ENCODE measurements at places on chromosomes 16 and 17.

DNA sequence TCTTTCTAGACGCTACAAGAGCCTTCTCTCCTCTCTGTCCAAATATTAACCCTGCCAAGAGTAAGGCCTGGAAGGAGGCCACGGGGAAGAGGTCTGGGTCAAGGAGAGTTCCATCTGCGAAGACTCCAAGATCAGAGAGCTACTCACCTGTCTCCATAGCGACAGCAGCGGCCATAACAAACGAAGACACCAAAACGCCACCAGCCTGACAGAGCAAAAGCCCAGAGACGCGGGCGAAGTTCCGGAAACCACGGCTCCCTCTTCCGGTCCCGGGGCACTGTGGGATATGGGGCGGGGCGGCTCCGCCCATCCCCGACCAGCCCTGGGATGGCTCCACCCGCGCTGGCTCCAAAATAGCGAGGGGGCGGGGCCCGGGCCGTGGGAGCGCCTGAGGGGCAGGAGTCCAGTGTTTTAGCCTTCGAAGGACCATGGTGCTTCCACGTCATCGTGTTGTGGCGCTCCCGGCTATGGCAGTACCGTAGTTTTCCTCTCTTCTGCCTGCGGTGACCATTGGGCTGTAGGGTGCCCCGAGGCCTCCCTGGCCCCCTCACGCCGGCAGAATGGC is at the start of the genes C17orf100 and MED31:
TSS of gene C17orf100 (plus strand) at position 409 of the 565 bp plus-strand sequence. CDS start at position 561, 152 bp downstream.
TSS of gene MED31 (minus strand) at position 252 of the 565 bp plus-strand sequence. CDS start at position 175, 77 bp downstream.
- peak; percentile 92 for DNase-seq

DNA sequence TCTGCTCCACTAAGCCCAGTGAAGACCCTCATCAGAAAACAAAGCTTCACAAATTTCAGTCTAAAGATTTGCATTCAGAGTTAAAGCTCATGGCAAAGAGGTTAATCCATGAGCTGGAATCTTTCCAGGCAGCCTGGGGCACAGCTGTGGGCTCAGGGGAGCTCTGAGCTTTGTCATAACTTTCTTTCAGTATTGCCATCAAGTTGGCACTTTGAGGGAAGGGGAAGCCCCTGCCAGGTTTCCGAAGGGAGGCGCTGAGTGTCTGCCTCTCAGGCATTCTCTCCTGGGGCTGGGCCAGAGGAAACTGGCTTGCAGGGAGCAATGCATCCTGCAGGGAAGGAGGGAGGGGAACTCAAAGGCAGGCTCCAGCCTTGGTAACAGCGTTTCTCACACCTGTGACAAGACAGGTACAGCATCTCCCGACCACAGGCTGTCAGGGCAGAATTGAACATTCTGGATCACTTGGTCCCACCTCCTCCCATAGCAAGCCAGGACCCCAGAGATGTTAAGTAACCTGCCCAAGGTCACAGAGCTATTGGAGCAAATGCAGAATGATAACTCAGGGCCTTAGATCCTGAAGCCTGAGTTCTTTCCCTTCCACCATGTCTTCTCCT is 3.9 kb downstream of the LPO start:
- DNase-seq: no peak

DNA sequence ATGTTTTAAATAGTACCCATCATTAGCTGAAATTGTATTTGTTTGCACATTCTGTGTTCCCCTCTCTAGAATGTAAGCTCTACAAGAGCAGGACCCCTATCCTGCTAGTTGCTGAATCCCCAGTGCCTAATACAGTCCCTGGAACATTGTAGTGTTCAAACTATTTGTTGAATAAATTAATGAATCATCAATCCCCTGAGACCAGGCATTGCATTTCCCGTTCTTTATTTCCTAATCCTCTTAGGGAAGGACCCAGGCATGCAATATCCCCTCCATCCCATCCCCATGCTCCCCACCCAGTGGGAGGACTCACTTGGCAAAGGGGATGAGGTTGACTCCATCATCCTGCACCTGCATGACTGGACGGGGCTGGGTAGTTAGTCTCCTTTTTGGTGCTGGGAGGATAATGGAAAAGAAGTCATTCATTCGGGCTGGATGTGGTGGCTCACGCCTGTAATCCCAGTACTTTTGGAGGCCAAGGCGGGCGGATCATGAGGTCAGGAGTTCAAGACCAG is 3.2 kb downstream of the INCA1 start:
- DNase-seq: no peak

DNA sequence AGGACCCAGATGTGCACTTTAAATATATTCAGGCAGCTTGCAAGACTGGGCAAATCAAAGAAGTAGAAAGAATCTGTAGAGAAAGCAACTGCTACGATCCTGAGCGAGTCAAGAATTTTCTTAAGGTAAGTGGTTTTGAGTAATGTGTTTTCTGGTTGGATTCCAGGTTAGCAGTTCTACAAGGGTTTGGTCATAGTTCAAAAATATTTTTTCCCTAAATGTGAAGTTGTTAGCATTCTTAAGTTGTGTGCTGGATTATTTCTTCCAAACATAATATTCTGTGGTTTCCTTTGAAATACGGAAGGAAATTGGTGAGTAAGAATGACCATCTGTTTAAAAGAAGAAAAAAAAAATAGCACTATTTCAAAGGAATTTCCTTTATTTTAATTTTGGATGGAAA is 38.4 kb downstream of the PTRH2 start:
- DNase-seq: no peak

DNA sequence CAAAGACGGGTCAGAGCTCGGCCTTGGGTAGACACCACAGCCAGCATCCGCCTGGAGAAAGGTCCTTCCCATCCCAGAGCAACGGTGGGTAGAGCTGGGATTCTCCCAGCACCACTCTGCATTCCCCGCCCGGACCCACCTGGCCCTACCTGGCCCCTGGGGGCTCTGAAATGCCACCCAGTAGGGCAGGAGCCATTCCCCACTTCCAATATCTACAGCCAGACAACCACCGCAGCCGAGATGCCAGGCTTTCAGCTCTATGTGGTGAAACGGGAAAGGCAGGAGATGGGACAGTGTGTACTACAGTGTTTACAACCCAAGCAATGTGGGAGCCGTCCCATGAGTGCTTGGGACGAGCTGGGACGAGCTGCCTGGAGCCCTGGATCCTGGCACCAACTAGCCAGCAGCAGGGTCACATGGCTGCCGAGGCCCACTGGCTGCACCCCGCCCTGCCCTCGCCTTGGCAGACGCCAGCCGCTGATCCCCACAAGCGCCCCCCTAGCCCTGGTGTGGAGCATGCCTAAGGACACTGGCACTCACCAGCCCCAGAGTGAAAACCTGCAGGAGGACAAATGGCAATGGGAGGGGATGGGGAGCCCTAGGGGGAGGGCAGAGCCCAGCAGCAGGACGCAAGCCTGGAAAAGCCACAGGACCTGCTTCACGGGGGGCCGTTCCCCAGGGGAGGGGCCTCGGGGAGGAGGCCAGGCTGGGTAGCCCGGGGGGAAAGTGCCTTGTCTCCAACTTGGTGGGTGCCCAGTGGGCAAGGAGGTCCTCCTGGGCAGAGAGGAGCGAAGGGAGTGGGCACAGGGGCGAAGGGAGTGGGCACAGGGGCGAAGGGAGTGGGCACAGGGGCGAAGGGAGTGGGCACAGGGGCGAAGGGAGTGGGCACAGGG is 13.5 kb downstream of the TMC6 start:
- no peak for DNase-seq

DNA sequence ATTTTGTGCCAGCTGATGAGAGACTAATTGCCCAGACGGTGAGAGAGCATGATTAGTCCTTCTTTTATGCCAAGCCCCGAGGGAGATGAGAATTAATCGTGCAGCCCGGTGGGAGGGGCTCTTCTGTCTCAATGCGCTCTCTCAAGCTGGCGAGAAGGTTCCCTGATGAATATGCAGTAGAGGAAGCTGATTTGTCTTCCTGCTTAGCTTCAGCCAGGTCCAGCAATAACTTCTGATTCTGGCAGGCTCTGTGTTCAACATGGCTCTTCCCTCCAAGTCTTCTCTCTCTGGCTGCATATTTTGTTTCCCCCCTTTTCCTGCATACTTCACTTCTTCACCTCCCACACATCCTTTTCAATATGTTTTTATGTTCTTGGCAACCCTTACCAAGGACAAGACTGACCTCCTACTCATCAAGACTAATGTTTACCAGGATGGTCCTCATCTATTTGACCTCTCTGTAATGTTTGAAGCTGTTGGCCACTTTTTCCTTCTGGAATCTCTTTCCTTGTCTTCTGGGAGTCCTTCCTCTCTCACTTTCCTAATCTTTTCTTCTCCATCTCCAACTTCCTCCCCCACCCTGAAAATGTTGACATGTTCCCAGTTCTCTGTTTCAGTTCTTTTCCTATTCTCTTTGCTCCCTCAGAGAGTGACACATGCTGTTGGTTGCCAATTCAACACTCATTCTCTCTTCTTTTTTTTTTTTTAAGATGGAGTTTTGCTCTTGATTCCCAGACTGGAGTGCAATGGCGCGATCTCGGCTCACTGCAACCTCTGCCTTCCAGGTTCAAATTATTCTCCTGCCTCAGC is 33.1 kb downstream of the ARL4D start:
- DNase-seq: no peak

GRCh38 chr17:72151565-72152386 is 31.0 kb downstream of the SOX9 start:
- no peak for DNase-seq

GRCh38 chr16:50024207-50024606 is 818 bp upstream of the CNEP1R1 start:
- DNase-seq: no peak

DNA sequence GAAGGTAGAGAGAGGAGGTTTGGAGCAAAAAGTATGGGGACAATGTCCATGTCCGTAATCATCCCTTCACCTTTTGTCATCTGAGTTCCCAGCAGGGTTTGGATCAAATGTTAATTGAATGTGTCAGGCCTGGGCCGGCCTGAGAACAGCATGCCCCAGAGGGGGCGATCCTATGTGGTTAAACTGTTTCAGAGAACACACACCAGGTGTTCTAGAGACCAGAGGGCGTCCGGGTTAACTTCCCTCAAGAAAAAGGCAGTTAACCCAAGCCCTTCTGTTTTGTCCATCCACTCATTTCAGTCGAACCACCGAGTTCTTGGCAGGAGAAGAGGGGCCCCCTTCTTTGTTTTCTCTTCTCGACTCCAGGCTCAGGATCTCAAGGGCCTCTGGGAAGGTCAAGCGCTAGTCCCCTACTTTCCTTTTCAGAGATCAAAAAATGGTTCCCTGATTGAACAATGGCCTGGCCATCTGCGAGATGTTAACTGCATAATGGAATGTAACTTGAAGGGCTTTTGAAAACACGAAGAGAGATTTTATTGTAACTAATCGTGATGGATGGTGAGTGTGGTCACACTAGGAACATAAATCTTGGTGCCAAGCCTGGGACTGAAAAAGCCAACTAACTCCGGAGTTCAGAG is 142.5 kb downstream of the IRX3 start:
- no peak for DNase-seq

GRCh38 chr16:290681-291405 is 7.9 kb downstream of the PDIA2 start:
- no peak for DNase-seq

- DNase-seq: no peak
Observed at GRCh38 chr17:57672971-57673370, 72.1 kb downstream of the CCDC182 start.

DNA sequence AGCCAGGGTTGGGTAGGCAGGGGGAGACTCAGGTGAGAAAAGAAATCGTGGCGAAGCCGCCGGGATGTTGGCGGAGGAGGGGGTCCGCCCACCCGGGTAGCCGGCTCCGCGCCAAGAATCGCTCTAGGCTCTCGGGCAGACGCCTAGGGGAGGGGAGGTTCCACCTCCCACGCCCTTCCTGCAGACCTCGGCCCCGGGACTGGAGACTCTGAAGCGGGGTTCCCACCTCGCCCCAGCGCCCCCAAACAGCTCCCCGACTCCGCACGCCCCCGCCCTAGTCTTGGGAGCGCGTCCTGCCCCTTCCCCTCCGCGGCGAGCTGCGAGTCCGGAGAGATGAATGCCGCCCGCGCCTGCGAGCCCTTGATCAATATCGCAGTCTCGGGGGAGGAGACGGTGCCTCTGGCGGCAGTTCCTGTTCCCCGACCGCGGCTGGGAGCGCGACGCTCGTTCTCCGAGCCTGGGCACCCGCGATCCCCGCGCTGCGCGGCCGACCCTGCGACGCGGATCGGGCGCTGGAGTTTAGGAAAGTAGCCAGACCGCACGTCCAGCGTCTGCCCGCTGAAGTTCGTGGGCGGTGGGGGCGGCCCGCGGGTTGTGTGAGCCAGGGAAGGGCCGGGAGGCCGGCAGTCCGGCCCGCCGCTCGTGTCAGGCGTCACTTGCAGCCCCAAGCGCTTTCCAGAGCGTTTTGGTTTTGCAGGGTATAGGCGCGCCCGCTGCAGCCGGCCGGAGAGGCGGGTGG is 790 bp downstream of the CRHR1 start:
- peak; percentile 21 for DNase-seq

GRCh38 chr16:89050868-89051311 is 42.8 kb upstream of the ACSF3 start:
- no peak for DNase-seq

DNA sequence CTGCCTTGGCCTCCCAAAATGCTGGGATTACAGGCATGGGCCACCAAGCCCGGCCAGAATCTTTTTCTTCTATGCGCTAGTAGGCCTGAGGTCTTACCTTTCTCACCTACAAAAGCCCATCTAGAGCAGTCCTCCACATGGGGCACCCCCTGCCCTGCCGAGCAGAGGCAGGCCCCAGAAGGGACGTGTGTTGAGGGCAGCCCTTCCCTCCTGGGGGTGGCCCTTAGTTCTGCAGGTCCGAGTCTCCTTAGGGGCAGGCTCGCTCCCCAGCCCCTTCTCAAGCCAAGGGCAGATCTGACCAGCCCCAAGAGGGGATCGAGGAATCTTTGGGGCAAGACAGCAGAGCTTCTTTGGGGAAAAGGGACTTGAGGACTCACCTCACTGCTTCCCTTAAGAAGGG is 17.9 kb upstream of the ALDH3A1 start:
- no peak for DNase-seq

DNA sequence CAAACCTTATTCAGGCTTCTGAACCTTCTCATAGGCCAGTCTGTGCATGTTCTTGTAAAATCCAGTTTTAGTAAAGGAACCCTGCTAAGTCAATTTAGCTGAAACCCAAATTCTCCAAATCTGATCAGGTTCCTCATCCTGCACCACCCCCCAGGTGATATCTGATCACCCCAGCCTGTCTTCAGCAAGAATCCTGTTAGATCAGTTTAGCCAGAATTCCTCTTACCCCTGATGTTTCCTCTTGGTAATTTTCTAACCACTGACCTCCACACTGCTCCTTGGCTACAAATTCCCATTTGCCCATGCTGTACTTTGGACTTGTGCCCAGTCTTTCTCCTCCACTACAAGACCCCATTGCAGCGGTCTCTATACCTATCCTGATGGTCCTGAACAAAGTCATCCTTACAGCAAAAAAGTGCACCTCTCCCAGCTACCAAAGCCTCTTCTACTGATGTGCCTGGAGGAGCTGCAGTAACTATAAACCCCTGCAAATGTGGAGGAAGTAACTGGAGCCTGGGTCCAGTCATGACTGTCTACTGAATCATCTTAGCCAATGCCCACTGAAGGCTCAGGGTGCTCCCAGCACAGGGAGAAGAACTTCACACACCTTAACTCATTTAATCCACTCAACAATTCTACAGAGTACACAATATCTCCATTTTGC is 23.8 kb downstream of the TEX14 start:
- DNase-seq: no peak

Data from activated CD8-positive, alpha-beta memory T cell treated with anti-CD3 and anti-CD28 coated beads, Interleukin-2, amount 50 U/mL, for 4 hours (primary cell).